Adipocyte (in vitro differentiated cells): ENCODE measurements at places on chromosomes 7 and 10.

- DNase-seq = no peak
Measured at GRCh38 chr7:44159824-44160630, 18.9 kb upstream of the MYL7 start.

DNA sequence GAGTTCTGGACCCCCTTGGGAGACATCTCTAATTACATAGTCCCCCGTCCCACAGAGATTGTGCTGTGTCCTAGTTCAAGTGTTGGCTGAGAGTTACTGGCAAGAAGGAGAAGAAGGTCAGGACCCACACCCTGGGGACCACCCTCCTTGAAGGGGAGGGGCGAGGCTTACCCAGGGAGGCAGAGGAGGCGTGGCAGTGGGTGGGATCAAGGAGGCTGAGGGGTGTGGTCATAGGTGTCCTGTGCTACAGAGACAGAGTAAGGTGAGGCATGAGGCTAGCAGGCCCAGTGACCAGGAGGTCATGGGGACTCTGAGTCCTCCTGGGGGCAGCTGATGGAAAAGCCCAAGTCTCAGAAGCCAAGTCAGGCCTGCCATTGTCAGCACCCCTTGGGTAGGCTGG is 29.4 kb upstream of the ADCYAP1R1 start:
- no peak for DNase-seq

DNA sequence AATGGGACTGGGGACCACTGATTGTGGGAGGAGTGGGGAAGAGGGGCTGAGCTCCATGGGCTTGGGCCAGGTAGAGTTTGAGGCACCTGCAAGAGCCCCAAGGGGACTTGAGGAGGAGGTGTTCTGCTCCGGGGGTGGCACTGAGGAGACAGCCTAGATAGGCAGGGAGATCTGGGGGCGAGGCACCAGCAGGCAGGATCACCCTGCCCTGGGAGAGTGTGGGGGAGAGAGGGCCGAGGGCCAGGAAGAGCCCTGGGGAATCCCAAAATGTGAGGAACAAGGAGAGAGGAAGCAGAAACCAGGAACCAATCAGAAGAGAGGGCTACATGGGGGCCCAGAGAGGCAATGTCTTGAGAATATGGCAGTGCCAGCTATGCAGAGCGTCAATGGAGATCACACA is 34.6 kb downstream of the LEP start:
- no peak for DNase-seq

DNA sequence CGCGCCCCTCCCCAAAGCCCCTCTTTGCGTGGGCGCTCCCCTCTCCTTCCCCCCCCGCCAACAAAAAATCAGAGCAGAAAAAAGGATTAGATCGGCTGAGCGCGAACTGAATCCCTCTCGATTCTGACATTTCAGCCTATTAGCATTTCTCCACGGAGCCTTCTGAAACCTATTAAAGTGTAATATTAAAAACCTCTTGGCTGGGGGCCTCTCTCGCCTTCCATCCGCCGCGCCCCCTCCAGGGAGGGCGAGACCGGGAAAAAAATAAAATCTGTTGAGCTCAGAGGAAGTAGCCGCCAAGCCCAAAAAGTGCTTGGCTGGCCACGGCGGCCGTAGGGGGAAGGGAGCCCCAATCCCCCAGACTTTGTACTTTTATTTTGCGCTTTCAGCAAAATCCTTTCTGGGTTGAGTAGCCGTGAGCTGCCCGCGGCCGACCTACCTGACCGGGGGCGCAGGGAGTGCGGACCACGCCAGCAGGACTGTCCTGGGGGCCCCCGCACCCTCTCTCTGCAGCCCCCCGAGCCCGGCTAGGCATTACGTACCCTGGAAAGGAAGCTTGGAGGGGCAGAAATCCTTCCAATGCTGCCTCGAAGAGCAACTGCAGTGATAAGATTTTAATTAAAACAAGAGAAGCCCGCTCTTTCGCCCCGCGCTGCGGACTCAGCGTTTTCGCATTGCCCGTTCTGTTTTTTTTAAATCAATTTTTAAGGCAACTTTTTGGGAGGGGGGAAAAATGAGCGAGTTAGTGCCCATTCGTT is 1.3 kb upstream of the TNRC18 start:
- peak; percentile 69 for DNase-seq

- DNase-seq = no peak
Measured at GRCh38 chr10:43963793-43964425, 315.2 kb upstream of the ZNF32 start.

DNA sequence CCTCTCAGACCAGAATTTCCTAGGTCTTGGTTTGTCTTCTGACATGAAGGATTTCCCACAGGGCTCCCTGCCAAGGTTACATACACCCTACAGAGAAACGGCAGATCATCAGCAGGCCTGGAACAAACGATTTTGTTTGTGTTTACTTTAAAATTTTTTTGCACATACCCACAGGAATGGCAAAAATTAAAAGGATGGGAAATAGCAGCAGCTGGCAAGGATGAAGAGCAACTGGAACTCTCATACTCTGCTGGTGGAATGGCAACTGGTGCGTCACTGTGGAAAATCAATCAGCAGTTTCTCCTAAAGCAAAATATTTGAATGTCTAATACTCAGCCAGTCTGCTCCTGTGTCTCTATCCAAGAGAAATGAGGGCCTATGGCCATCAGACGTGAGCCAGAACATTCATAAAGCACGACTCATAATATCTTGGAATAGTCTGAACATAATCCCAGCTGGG is 6.5 kb downstream of the BAIAP2L1 start:
- DNase-seq = peak; percentile 68

DNA sequence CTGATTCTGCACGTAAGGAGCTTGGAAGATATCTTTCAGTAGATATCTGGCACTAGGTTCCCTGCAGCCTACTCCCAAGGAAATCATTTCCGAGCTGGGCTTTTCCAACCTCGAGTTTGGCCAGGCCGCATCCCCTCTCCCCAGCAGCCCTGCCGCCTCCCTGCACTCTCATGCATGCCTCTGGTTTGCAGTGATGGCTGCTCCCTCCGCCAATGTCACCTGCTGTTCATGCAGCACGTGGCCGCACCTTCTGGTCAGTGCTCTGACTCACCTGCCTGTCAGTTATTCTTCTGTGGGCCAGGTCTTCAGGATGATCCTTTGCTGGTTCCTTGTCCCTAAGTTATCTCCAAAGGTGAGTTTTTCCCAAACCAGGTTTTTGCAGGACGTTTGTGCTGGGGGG is 50.6 kb upstream of the RASGEF1A start:
- no peak for DNase-seq

DNA sequence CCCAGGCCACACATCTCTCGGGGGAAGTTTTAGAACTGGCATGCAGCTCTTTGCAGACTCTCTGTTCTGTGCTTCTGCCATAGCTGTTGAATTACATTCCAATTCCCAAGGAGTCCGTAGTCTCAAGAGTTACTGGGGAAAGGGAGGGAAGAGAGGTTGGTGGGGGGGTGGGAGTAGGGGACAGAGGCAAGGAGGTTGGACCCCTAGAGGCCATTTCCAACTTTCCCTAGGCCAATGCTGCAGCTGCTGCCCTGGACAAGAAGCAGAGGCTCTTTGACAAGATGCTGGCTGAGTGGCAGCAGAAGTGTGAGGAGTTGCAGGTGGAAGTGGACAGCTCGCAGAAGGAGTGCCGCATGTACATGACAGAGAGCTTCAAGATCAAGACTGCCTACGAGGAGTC is 23.8 kb downstream of the MYH16 start:
- DNase-seq = no peak

- DNase-seq = no peak
Measured at GRCh38 chr7:152872745-152873118, 113.2 kb downstream of the ACTR3B start.

DNA sequence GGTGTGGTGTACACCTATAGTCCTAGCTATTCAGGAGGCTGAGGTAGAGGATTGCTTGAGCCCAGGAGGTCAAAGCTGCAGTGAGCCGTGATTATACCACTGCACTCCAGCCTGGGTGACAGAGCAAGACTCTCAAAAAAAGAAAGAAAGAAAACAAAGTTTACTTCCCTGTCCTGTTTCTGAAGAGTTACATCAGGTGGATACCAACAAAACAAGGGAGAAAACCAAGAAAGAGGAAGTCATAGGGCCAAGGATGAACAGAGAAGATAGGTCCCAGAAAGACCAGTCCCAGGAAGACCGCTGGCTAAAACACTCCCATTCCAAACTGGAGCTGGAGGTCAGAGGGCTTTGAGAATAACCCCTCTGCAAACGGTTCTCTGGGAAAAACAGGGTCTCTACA is 13.5 kb downstream of the MACROH2A2 start:
- no peak for DNase-seq

DNA sequence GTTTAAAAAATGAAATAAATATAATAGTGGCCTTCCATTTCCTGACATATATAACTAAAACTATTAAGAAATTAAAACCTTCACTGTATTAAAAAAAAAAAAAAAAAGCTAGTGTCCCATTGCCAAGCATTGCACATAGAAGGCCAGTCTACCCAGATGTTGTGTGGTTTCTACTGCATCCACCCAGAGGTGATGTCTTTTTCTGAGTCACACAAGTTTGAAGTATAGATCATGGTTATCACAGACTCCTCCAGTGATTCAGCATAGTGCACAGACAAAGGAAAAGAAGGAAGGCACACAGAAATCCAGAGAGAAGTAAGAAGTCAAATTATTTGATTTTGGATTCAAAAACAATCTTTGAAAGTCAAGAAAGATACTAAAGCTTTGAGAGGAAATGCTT is 429.0 kb downstream of the ETV1 start:
- DNase-seq = no peak

DNA sequence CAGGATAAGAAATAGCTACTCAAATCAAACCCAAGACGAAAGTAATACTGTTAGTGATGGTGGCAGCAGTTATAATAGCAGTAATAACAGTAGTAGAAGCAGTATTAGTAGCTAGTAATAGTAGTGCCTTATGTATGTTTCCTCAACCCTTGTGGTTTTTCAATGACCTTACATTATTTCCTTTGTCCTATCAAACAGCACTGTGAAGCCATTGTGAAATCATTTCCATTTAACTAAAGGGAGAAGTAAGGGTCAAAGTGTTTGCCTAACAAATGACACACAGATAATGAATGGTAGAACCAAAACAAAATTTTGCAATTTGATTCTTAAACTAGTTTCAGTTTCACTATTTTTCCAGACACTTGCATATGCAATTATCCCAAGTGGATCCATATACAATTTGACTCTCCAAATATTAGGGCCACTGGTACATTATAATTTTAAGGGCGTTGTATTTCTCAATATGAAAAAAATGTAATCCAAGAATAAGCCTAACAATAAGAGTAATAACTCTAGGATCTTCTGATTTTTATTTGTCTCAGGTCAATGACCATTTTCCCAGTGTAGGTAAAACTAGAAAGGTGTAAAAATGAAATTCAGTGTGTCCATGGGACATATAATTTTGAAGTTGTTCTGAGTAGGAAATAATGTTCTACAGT is 33.7 kb upstream of the TMEM26 start:
- peak; percentile 72 for DNase-seq

DNA sequence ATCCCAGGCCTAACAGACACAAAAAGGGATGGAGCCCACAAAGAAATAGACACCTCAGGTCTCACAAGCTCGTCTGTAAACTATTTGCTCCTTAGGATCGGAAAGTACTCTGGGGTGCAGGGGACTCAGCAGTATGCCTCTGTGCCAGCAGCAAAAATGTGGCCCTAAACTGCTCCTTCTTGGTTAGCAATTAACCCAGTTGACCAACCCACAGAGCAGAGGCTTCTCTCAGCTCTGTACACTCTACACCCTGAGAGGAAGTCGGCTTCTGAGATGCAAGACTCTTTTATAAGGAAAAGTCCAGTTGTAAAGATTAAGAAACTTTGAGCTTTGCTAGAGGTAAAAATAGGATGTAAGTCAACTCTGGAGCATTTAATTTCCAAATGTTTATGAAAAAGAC is 156.3 kb upstream of the PRSS58 start:
- DNase-seq = no peak

GRCh38 chr10:71187600-71187999 is 24.8 kb upstream of the UNC5B start:
- peak; percentile 10 for DNase-seq

DNA sequence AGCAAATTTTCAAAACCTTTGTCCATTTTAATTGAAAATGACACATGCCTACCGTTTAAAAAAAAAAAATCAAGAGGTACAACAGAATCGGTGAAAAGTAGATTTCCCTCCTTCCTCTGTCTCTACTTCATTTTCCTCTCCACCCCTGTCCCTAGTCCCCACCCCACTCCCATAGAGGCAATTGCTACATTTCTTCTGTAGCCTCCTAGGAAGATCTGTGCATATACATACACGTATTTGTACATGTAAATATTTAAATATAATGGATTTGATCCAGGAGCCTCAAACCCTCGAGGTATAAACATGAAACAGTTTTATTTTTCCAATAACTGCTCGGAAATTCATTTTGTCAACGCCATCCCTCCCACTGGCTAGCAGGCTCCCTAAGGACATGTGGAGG is 14.1 kb upstream of the SLC29A3 start:
- DNase-seq = no peak

GRCh38 chr10:19626156-19626555 is 190.1 kb upstream of the PLXDC2 start:
- DNase-seq = no peak

GRCh38 chr10:117554241-117554814 is 11.8 kb downstream of the EMX2 start:
- DNase-seq = no peak

DNA sequence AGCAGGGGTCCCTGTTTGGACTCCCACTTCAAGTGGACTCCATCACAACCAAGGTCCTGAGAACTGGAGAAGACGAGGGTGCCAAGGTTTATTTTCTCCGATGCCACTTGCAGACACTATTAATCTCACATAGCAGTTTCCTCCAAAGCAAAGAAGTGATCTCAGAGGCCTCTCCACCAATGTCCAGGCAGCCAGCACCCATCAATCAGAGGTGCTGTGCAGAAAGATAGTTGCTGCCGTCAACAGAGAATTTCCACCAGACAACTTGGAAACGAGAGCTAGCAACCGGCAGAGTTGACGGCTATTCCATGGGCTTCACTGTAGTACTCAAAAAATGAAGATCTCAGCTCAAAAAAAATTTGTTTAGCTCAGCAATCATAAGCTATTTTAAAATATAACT is 438.6 kb upstream of the PFKP start:
- no peak for DNase-seq

- no peak for DNase-seq
Measured at GRCh38 chr10:95414844-95415485, 124.2 kb upstream of the PDLIM1 start.

GRCh38 chr7:158323741-158324396 is 263.8 kb downstream of the PTPRN2 start:
- no peak for DNase-seq

DNA sequence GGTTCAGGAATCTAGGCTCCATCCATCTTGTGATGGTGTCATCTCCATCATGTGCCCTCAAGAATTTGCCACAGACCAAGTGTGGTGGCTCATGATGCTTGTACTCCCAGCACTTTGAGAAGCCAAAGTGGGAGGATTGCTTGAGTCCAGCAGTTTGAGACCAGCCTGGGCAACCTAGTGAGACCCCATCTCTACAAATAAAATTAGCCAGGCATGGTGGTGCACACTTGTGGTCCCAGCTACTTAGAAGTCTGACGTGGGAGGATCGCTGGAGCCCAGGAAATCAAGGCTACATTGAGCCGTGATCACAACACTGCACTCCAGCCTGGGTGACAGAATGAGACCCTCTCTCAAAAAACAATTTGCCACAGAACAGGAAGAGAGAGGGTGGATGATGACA is 53.0 kb upstream of the SEPHS1 start:
- no peak for DNase-seq
